ENCODE measurements at places on chromosomes 1 and 21. TPM values are rescaled to one million over a fixed set of nuclear protein-coding genes. Genes with fewer than 3 reads are reported as not detected.

DNA sequence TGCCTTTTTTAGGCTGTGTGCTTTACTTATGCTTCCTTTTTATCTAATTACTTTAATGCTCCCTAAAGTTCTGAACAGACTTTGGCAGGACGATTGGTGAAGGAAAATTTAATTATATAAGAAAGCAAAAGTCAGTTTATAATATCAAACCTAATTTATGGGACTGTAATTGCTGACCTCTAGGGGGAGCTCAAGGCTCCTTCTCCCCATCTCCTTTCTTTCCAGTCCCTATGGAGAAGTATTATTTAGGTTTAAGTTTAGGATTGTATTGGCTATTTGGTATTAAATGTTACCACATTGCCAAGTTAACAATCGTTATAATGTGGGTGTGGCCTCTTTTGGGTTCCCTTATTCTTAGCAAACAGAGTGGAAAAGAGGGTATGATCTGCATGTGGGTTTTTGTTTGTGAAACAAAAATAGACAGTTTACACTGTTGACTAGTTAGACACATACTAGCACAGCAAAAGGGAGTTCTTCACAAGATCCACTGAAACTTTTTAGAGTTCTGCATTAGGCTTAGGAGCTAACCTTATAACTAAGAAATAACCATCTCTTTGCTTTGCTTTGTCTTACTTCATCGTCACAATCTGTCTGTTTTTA, 48.2 kb upstream of the TNFSF4 start:
- DNase-seq: peak; percentile 29

DNA sequence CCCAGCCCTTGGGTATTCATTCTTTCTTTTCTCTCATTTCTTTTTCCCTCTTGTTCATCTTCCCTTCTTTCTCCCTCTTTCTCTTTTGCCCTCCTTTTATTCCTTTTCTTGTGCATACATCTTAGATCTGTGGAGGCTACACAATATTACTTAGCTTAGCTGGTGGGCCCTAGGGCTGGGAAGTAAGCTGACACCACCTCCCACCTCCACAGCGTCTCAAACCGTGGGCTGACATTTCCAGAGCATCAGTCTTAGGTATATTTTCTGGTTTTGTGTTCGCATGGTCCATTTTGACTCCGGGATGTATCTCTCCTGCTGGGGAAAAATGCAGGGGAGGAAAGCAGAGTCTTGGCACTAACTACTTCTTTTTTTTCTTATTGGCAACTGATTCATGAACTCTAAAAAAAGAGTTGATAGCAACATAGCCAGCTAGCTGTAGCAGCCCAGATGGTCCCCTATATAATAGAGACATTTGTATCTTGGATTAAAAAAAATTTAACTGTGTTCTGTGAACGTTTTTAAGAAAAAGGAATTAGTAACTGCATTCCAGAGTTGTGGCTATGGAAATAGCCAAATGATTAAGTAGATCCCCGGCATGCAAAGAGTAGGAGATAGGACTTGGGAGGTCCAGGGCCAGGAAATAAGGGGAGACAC, 15.5 kb downstream of the CNIH3 start:
- no peak for DNase-seq

GRCh38 chr1:166813508-166814223, 25.6 kb upstream of the POGK start:
- peak; percentile 9 for DNase-seq

- no peak for DNase-seq
These were observed 27.6 kb downstream of the NDC1 start for GRCh38 chr1:53810497-53810896.

AADACL4 gene
- not detected for total RNA-seq

Data from hematopoietic multipotent progenitor cell (in vitro differentiated cells).